NCI-H345 (cell line): ENCODE measurements at places on chromosomes 4 and X.

DNA sequence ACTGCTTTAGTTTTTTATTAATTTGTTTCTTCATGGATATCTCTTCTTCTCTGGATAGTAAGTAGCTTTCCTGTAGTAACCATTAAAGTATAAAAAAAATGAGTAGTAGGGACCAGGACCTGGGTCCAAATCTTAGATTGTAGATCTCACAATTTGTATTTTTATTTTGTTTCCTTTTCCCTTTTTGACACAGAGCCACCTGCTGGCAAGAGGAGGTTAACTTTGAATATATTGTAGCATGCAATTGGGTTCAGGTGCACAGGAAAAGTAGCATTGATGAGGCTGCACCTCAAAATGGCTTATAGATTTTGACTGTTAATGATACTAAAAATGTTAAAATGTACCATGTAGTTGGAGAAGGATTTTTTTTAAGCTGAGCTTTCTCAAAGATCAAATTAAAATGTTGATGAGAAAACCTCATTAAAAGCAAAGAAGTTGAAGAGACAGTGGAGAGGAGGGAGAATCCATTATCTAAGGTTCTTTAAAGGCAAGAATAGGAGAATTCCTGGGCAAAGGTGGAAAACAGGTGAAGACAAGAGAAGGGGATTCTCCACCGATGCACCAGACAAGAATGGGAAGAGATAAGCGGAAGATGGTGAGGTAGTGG lies 48.3 kb upstream of the HPGDS start:
- peak; percentile 4 for DNase-seq

DNA sequence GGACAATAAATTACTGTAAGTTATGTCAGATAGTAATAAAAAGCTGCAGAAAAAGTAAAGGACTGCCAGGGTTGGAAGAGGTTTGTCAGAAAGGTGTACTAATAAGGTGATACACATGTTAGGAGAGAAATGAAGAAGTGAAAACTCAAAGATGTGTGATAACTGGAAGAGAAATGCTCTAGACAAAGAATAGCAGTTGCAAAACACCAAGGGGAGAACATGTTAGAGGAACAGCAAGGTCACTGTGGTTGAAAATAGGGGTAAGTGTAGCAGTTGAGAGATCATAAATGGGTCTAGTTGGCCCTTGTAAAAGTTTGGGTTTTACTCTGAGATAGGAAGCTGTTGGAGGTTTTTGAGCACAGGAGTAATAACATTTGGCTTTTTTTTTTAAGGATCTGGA lies 46.9 kb downstream of the HSPA4L start:
- no peak for DNase-seq

GRCh38 chrX:13468096-13468495 lies 101.3 kb upstream of the EGFL6 start:
- DNase-seq = no peak

GRCh38 chr4:179307297-179308136 lies 1865.3 kb upstream of the AGA start:
- peak; percentile 0 for DNase-seq

DNA sequence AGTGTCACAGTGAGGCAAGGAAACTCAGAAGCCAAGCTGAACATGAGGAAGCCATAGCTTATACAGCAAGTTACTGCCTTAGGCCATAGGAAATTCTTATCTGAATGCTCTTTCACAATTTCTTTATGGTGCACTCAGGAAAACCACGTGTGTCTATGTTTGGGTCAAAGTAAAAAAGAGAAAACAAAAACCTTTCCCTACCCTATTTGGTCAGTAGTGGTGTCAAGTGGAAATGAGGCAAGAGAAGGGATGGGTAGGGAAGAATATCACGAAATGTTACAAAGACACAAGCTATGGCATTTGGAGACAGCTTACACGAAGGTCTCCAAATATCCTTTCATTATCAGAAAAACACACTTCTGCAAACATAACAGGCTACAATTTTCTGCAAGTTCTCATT lies 83.4 kb upstream of the INPP4B start:
- DNase-seq = no peak

- no peak for DNase-seq
These were observed 102.1 kb upstream of the RASGEF1B start for GRCh38 chr4:81573840-81574239.

- no peak for DNase-seq
These were observed 136.7 kb upstream of the C1QTNF7 start for GRCh38 chr4:15291122-15291521.

DNA sequence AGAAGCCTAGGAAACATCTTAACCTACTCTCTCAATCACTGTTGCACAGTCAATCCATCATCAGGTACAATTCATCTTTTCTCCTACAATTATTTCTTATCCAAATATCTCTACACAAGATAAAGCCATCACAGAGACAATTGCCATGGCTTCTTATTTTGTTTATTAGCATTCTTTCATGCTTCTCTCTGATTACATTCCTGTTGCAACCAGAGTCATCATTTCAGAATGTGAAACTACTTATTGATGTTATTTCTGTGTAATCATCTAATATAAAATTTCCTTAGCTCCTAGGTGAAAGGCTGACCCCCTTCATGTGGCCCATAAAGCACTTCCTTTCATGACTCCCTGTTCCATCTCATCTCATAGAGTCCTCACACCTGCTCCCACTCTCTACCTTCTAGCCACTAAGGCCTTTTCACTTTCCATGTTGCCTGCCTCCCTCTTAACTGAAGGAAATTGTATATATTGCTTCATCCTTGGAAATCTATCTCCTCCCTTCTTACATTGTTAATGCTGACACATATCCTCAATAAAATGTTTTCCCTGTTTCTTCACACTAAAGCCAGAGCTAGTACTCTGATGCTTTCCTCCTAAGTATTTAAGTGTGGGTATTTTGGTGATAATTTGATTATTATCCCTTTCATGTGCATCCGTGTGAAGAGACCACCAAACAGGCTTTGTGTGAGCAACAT lies 829.9 kb downstream of the FAT4 start:
- no peak for DNase-seq

GRCh38 chr4:102734591-102735385 lies 26.0 kb downstream of the MANBA start:
- DNase-seq = no peak

- DNase-seq = no peak
These were observed 103.6 kb downstream of the GNL3L start for GRCh38 chrX:54633641-54634040.

GRCh38 chrX:17732138-17732783 lies 5.0 kb upstream of the SCML1 start:
- no peak for DNase-seq

DNA sequence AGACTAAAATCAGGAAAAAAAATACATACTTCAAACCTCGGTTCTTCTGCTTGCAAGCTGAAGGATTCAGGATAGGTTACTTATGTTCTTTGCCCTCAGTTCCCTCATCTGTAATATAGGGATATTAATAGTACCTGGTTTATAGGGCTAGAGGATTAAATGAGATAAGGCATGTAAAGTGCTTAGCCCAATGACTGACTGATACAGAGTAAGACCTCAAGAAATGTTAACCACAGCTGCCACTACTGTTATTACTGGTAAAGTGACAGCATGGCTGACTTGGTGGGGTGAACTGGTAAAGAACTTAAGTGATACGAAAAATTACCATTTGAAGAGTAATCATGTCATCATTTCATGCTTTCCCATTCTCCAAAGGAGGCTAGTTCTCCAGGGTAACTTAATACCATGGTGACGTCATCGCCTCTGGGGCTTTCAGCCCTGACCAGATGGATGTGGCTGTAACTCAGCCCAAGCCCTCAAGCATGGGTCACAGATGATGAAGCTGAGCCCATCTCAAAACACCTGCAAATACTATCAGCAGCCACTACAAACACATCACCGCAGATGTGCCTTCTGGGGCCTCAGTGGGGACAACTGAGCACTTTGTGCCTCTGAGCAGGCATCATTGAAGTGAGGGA lies 44.5 kb upstream of the SCML1 start:
- no peak for DNase-seq

DNA sequence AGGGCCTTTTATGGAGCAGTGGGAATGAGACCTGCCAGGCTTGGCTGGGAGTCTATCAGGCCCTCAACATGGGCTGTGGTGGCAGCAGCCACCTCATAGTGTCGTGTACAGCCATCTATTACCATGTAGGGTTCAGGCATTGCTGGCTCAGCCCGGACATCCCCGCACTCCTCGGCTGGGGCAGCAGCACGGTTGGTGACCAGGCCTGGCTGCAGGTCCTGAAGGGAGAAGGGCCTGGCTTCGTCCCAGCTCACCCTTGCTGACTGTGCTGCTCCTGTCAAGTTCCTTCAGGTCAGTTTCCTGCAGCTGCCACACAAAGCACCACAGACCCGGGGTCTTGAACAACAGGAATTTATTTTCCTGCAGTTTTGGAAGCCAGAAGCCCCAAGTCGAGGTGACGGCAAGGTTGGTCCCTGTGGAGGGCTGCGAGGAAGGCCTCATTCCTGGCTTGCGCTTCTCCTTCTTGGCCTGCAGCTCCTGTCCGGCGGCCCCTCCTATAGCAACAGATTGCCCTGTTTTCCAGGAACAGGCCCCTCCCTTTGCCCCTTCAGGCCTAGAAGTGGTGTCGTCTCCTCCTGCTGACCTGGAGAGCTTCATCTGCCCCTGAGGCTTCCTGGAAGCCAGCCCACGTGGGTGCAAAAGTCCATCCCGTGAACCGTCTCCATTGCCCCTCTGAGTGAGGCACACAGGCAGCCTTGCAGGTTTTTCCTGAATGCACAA lies 25.2 kb upstream of the SORCS2 start:
- DNase-seq = no peak

GRCh38 chr4:16213121-16213520 lies 13.2 kb downstream of the TAPT1 start:
- no peak for DNase-seq

DNA sequence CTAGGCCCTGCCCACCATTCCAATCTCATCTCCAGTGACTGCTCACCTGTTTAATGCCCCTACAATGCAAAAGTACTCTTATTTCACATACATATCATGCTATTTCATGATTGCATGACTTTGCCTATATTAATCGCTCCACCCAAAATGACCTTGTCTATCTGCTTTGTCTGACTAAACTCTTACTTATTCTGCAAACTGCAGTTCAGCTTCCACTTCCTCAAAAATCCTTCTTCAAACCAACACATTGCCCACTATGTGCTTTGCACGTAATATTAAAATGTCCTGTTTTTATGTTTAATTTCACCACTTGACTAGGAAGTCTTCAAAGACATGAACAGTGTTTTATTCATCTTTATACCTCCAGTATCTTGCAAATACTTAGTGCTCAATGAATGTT lies 229.6 kb downstream of the OPHN1 start:
- no peak for DNase-seq

DNA sequence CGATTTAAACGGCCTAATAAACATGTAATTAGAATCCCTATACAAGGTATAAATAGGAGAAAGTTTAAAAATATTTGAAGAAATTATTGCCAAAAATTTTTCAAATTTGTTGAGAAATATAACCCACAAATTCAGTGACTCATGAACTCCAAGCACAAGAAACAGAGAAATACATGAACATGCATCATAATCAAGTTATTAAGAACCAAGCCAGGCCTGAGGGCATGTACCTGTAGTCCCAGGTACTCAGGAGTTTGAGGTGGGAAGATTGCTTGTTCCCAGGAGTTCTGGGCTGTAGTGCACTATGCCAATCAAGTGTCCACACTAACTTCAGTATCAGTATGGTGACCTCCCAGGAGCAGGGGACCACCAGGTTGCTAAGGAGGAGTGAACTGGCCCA lies 341.9 kb downstream of the CAMK2D start:
- DNase-seq = no peak

GRCh38 chr4:1359144-1359501 lies 12.1 kb downstream of the UVSSA start:
- DNase-seq = no peak
